ENCODE measurements at places on chromosomes 7 and 10. TPM values are rescaled to one million over a fixed set of nuclear protein-coding genes. Genes with fewer than 3 reads are reported as not detected.

DNA sequence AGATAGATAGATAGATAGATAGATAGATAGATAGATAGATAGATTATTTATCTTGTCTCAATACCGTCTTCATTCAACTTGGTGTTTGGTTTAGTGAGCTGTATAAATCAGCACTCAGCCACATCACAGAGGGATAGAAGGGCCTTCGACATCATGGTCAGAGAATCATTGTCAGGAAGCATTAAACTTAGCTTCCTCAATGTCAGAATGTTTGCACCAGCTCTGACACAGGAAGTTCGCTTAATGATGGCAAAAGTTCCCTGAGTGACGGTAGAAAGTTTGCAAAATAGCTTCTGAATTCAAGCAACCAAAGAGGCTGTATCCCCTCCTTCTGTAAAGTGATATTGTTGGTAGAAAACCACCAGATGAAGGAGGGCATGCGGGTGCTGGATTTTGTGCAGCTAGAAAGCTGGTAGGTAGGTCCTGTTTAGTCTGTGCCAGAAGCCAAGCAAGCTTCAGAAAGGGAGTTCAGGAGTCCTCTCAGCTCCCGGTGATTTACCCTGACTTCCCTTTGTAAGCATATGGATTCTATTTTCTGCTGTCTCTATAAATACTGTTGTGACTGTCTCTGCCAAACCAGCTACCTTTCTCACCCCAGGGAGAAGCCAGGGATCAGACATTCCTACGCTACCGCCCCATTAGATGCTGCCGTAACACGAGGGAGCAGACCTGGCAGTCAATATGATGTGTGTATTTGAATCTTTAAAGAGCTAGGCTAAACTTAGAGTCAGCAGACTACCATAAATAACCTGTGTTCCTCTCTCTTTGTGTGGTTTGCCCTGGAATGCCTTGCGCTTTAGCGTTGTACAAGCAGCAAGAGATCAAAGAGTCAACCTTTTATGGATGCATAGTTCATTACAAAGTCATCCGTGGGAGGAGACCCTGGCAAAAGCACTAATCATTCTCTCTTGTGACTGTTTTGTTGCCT, 200.5 kb upstream of the KIAA1217 start:
- peak; percentile 60 for DNase-seq
- H3K36me3 ChIP-seq = no peaks in the 10 kb centered on the region
- H3K4me1 ChIP-seq = peaks cover 14% of the 10 kb centered on the region
- no peak overlapping the region for H3K4me3 ChIP-seq

DNA sequence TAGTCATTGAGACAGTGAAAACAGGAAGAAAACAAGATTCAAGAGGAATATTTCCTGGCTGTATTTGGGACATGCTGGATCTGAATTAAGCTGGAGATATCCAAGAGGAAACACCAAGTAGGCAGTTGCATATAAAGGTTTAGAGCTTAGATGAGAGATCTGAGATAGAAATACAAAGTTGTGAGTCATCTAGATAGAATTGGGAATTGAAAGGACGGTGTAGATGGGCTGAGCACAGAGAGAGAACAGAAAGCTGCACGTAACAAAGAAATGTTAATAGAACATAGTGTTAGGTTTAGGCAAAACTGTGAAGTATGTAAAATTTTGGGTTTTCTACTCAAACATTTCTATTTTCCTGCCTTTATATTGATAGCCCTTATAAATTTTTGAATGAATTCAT, 218.5 kb upstream of the TMEM196 start:
- H3K36me3 ChIP-seq = no peaks in the 10 kb centered on the region
- no peaks in the 10 kb centered on the region for H3K27me3 ChIP-seq
- H3K27ac ChIP-seq = no peak overlapping the region
- no peak for DNase-seq
- H3K4me3 ChIP-seq = no peak overlapping the region
- H3K4me1 ChIP-seq = peaks cover 4% of the 10 kb centered on the region

The FRMD4A gene
- 7.9 TPM for total RNA-seq

GRCh38 chr10:75672111-75672671, 240.8 kb downstream of the LRMDA start:
- H3K27ac ChIP-seq = no peak overlapping the region
- H3K36me3 ChIP-seq = no peaks in the 10 kb centered on the region
- no peak for DNase-seq
- no peak overlapping the region for H3K4me3 ChIP-seq

GRCh38 chr7:54774785-54775740, 16.1 kb upstream of the SEC61G start:
- H3K36me3 ChIP-seq = no peaks in the 10 kb centered on the region
- H3K27me3 ChIP-seq = no peaks in the 10 kb centered on the region
- H3K27ac ChIP-seq = no peak overlapping the region
- H3K4me3 ChIP-seq = no peak overlapping the region
- H3K4me1 ChIP-seq = no peaks in the 10 kb centered on the region

The CDC14C gene
- not detected for total RNA-seq

The CPVL gene
- total RNA-seq = 49.5 TPM

- no peak for DNase-seq
- H3K4me3 ChIP-seq = no peak overlapping the region
- no peaks in the 10 kb centered on the region for H3K4me1 ChIP-seq
- no peaks in the 10 kb centered on the region for H3K27me3 ChIP-seq
Observed at GRCh38 chr7:20359341-20359963, 28.8 kb downstream of the ITGB8 start.

- H3K27me3 ChIP-seq = no peaks in the 10 kb centered on the region
- H3K4me3 ChIP-seq = no peak overlapping the region
- H3K36me3 ChIP-seq = no peaks in the 10 kb centered on the region
- no peak for DNase-seq
Observed at GRCh38 chr7:116924741-116925140, 28.6 kb upstream of the ST7 start.

The OR2A42 gene
- total RNA-seq = not detected

The VPS41 gene
- 73.7 TPM for total RNA-seq

DNA sequence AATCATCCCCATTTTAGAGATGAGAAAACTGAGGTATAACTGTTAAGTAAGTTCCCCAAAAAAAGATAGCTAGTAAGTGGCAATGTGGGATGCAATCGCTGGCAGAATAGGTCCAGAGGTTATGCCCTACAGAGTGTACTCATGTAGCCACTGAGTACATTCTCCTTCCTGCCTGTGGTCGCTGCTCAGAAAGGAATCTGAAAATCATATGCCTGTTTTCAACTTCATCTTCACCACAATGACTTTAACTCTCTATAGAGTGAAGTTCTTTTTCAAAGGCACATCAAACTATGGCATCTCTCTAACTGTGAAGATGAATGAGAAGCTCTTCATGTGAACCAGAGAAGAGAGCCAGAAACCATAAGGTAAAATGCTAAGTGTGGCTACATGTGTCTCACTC, 162.2 kb upstream of the SLC25A13 start:
- H3K27me3 ChIP-seq = no peaks in the 10 kb centered on the region
- no peaks in the 10 kb centered on the region for H3K4me1 ChIP-seq

GRCh38 chr10:103983367-103983911, 16.5 kb downstream of the SLK start:
- peak overlapping the region; percentile 15 for H3K27ac ChIP-seq
- H3K36me3 ChIP-seq = no peaks in the 10 kb centered on the region
- no peak overlapping the region for H3K4me3 ChIP-seq
- H3K27me3 ChIP-seq = no peaks in the 10 kb centered on the region
- DNase-seq = no peak

The ACBD7 gene
- total RNA-seq = 4.2 TPM

- no peak for DNase-seq
- H3K4me1 ChIP-seq = no peaks in the 10 kb centered on the region
- no peaks in the 10 kb centered on the region for H3K36me3 ChIP-seq
- H3K27me3 ChIP-seq = no peaks in the 10 kb centered on the region
- no peak overlapping the region for H3K27ac ChIP-seq
- no peak overlapping the region for H3K4me3 ChIP-seq
Observed at GRCh38 chr10:23079700-23080099, 15.7 kb upstream of the MSRB2 start.

GRCh38 chr10:45375101-45375500, 1.1 kb downstream of the ALOX5 start:
- no peak overlapping the region for H3K27ac ChIP-seq
- no peak overlapping the region for H3K4me3 ChIP-seq
- no peak for DNase-seq
- H3K27me3 ChIP-seq = peaks cover 69% of the 10 kb centered on the region
- H3K4me1 ChIP-seq = no peaks in the 10 kb centered on the region
- H3K36me3 ChIP-seq = no peaks in the 10 kb centered on the region

The IRF5 gene
- total RNA-seq = not detected

The CYP2C19 gene
- not detected for total RNA-seq

GRCh38 chr7:131149429-131149773, 178.3 kb upstream of the MKLN1 start:
- no peaks in the 10 kb centered on the region for H3K36me3 ChIP-seq
- no peak for DNase-seq
- no peaks in the 10 kb centered on the region for H3K4me1 ChIP-seq
- no peak overlapping the region for H3K4me3 ChIP-seq
- no peak overlapping the region for H3K27ac ChIP-seq
- no peaks in the 10 kb centered on the region for H3K27me3 ChIP-seq

- H3K4me1 ChIP-seq = no peaks in the 10 kb centered on the region
- H3K4me3 ChIP-seq = no peak overlapping the region
- no peak for DNase-seq
- no peaks in the 10 kb centered on the region for H3K36me3 ChIP-seq
- no peak overlapping the region for H3K27ac ChIP-seq
Observed at GRCh38 chr7:45188736-45189135, 31.1 kb downstream of the RAMP3 start.

The CHAT gene
- total RNA-seq = not detected

The AGAP5 gene
- total RNA-seq = 7.3 TPM

The MKI67 gene
- 63.6 TPM for total RNA-seq

The EPC1 gene
- total RNA-seq = 25.4 TPM

DNA sequence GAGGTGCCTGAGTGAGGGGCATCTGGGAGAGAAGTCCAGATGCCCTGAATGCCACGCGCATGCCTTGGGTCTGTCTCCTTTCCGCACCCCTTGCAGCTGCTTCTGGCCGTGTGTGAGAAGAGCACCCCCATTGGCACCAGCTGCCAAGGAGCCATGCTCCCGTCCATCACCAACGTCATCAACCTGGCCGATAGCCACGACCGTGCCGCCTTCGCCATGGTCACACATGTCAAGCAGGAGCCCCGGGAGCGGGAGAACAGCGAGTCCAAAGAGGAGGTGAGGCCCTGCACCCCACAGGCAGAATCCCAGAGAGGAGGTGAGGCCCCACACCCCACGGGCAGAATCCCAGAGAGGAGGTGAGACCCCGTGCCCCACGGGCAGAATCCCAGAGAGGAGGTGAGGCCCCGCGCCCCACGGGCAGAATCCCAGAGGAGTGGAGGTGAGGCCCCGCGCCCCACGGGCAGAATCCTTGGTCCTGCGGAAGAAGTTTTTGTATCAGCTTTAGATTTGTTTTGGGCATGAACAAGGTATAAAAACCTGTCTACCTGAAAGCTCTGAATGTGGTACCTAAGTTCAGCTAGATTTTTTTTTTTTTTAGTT, 91.8 kb downstream of the TRRAP start:
- peaks cover 12% of the 10 kb centered on the region for H3K4me1 ChIP-seq
- no peak for DNase-seq
- H3K27ac ChIP-seq = no peak overlapping the region

DNA sequence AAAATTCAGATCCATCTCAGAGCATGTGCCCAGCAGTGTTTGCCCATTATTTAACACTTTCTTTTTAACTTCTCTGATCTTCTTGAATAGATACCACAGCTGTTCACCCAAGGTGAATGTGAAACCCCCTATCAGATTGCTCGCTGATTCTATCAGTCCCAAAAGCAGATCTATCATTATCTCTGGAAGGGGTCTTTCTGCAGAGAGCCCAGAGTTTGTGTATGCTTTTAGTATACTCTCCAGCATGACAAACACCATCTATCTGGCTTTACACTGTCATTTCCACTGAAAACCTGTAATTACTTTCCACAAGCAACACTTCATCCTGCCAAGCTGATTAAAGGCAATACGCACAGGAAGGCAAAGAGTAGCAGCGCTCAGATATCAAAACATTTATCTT, 168.2 kb downstream of the CACNA2D1 start:
- no peak overlapping the region for H3K4me3 ChIP-seq
- H3K27ac ChIP-seq = no peak overlapping the region
- no peaks in the 10 kb centered on the region for H3K27me3 ChIP-seq

GRCh38 chr7:150586068-150586784, 19.0 kb downstream of the GIMAP4 start:
- DNase-seq = no peak
- H3K4me3 ChIP-seq = no peak overlapping the region
- no peaks in the 10 kb centered on the region for H3K27me3 ChIP-seq
- H3K4me1 ChIP-seq = no peaks in the 10 kb centered on the region

The SNX13 gene
- total RNA-seq = 86.8 TPM

Data from cardiac muscle cell (in vitro differentiated cells and primary cell).